ENCODE measurements at places on chromosomes 13 and 19.

GRCh38 chr13:51557875-51558612 lies 26.2 kb upstream of the WDFY2 start:
- no peak for DNase-seq

- DNase-seq = no peak
Observed at GRCh38 chr13:86355301-86355700, 556.1 kb upstream of the SLITRK6 start.

- no peak for DNase-seq
Observed at GRCh38 chr13:36059321-36059720, 71.9 kb downstream of the DCLK1 start.

DNA sequence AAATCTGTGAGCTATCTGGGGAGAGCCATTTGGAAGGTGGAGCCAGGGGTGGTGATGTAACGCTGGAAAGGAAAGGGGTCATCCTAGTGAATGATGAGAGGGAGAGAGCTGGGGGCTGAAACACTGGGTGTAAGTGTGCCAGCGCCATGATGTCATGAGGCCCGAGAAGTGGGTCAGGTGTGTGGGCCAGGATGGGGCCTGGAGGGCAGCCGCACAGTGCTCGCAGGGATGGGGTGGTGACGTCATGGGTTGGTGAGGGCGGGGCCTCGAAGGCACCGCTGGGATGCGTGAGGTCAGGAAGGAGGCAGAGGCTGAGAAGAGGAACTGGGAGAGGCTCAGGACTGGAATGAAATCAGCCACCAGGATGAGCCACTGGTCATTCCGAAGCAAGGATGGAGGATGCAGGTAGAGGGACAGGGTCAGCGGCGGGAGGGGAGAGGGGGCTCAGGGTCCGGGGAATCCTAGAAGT lies 4.4 kb downstream of the CCDC61 start:
- no peak for DNase-seq
